Stimulated activated CD4-positive, alpha-beta T cell treated with anti-CD3 and anti-CD28 coated beads, TNF-alpha, amount 100 ng/mL, for 4 hours (primary cell): ENCODE measurements at places on chromosomes 7 and 10.

DNA sequence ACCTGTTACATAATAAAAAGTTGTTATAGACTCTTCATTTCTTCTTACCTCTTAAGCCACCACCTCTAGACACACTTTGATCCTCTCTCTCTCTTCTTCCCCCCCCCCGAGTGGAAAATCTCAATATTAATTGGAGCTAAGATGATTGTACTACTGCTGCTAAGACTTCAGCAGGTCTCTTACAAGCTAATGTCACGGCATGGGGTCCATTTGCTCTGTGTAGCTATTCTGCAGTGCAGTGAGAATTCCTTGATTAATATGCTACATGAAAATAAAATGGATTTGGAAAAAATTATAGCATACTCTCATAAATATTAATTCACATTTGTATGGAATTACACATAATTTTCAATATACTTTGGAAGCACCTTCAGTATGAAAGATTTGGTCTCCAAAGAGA, 297.2 kb downstream of the AUTS2 start:
- no peak for DNase-seq

DNA sequence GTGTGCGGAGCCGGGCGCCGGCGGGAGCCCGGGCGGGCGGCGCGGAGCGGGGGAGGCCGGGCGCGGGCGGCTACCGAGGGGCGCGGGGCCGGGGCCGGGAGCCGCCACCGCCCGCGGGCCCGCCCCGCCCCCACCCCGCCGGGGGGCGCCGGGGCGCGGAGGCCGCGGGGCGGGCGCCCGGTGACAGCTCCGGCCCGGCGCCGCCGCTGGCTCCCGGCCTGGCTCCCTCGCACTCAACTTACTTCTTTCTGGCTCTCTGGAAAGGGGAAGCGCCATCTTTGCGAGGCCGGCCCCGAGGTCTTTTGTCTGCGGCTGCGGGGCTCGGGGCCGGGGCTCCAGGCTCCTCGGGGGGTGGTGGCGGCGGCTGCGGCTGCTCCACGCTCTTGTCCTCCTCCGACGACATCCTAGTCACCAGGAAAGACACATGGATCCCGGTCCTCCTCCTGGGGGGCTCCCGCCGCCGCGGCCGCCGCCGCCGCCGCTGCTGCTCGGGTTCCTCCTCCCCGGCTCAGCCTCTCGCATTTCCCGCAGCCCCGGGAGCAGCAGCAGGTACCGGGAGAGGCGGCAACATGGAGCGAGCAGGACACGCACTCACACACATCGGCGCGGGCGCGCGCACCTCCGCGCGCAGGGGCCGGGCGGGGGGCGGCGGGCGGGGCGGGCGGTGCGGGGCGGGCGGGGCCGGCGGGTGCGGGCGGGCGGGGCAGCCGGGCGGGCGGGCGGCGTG, at the start of gene KMT2C:
Gene KMT2C (minus strand): TSS at position 620 of the 727 bp plus-strand sequence. CDS start 217 bp downstream, at position 403.
- peak; percentile 31 for DNase-seq

- DNase-seq, result no peak
Observed at GRCh38 chr7:50362712-50363282, 58.3 kb downstream of the IKZF1 start.

- no peak for DNase-seq
Observed at GRCh38 chr10:118214776-118215175, 127.3 kb downstream of the FAM204A start.

DNA sequence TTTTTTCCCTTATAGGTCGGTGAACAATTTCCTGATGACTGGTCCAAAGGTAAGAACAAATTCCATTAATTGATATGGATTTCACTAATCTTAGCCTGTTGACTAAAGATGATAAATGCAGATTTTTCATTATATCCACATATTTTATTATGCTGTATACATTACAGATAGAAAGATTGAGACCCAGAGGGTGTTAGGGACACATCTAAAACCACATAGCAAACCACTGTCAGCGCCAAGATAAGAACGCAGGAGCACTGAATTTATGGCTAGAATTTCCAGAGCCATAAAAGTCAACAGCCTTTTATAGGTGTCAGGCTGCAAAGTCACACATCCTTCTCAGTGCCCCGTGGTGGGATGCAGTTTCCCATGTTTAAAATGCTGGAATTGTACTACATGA, 16.2 kb downstream of the WNT8B start:
- no peak for DNase-seq

DNA sequence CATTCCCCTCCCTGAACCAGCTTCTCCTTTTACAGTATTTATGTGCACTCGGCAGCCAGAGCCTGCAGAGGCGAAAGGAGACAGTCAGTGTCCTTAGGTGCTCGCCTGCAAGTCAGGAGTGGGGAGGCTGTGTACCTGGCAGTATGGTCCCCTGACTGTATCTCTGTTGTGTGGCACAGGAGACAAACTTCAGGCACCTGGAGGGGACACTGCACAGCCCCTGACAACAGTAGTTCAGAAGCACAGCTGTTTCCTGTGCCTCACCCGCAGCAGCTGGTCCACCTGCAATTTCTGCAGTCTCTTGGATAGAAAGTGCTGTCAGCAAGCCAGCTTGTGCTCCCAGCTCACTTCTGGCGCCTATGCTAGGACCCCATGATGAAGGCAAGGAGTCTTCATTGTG, 73.4 kb upstream of the LAMB4 start:
- no peak for DNase-seq

DNA sequence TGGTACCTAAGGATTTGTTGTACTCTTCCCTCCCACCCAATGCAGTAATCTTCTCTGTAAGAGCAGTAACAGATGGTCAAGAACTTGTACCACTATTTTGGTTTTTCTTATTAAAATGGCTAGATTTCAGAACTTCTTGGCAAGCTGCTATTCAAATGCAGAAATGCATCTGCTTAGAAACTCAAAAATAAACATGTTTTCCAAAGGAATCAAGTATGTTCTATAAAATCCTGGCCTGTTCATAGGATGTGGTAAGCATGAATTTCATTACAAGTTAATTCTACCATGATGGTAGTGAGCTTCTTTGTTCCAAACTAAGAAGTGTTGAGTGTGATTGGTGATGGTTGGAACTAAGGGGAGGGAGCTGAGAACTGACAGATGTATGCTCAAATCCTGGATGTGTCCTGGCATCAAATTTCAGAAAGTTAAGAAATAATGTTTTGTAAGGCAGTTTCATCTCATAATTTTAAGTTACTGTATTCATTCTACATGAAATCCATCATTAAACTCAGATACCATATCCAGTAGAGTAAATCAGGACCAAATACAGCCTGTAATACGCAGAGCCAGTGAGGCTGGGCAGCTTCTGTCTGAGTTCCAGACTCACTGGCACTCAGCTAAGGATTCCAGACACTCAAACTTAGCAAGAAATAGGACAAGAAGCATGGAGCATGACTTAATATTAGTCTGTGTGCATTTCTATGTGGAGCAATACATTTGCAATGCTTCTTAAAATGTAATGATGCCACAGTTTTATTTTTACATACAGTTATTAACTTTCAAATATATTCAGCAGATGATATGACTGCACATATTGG, 119.6 kb downstream of the TES start:
- DNase-seq, result no peak

DNA sequence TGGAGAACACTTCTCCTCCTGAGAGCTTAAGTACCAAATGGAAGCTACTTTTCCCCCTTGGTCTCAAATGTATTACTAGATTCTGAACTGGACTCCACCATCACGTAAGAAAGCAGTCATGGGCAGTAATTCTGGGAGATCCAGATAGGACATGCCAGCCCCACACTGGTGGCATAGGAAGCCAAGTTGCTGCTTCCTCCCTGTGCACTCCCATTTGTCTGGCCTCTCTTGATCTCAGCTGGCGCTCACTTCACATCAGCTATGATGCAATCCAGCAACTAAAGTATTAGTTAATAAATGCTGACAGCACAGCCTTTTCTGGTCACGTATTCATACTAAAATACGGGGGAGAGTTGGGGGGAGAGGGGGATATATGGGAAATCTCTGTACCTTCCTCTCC, 3.4 kb upstream of the IL6 start:
- no peak for DNase-seq

DNA sequence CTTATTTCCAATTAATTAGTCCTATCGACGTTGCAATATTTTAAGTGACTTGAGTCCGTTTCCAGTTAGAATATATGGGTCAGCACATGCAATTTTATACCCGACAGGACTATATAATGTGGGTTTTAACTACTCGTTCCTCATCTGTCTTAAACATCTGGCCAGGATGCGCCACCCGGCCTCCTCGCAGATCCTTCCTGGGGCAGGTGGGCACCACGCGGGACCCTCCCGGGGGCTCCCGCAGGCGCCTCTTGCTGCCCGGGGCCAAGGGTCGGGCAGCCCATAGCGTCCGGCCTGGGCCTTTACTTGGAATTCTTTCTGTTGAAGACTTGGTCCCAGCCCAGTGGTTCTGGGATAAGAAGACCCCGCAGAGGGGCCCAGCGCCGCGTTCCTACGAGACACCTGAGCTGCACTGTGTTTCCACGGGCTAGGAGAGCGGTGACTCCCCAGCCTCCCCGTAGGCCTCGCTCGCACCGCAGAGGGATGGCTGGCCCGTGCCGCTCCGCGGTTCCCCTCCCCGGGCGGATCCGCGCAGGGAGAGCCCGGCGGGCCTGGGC, 10.1 kb upstream of the MNX1 start:
- DNase-seq, result no peak

- no peak for DNase-seq
Observed at GRCh38 chr10:997266-998022, 9.2 kb downstream of the GTPBP4 start.
